BE2C (cell line): ENCODE measurements at places on chromosomes 4 and X.
A peak's percentile ranks its signal among the peaks of the same experiment; 100 is the strongest.

- DNase-seq: no peak
These were observed 142.8 kb upstream of the KLF8 start for GRCh38 chrX:56089376-56089775.

GRCh38 chr4:26060286-26060685 lies 146.3 kb downstream of the SMIM20 start:
- DNase-seq: no peak

DNA sequence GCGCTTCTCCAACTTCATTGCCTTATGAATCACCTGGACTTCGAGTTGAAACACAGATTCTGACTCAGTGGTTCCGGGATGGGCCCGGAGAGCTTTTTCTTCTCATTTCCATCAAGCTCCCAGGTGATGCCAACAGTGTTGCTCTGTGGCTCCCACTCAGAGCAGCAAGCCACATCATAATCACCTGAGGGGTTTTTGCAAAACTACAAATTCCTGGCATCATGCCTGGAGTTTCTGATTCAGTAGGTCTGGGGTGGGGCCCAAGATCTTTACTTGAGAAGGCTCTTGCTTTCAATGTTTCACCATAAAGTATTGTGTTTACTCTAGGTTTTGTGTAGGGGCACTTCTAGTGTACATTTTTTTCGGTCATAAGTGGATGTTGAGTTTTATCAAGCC lies 7.0 kb downstream of the MTM1 start:
- no peak for DNase-seq

DNA sequence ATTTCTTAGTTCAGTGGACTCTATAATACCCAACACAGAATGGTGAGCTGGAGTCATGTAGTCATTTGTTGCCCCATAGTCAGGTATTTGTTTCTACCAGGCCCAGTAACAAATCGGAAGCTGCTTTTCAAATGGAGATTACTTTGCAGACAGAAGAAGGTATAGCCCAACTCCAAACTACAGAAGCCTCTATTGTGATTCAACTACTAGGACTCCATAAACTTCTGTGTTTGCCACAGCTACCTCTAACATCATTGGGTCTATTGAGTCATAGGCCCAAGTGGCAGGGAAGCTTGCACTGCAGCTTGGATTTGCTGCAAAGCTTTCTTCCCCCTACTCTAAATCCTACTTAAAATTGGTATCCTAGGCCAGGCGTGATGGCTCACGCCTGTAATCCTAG lies 148.8 kb upstream of the STK26 start:
- DNase-seq: no peak

GRCh38 chr4:38193236-38193863 lies 233.2 kb downstream of the PTTG2 start:
- no peak for DNase-seq

GRCh38 chr4:187396106-187396505 lies 599.5 kb upstream of the ZFP42 start:
- no peak for DNase-seq

DNA sequence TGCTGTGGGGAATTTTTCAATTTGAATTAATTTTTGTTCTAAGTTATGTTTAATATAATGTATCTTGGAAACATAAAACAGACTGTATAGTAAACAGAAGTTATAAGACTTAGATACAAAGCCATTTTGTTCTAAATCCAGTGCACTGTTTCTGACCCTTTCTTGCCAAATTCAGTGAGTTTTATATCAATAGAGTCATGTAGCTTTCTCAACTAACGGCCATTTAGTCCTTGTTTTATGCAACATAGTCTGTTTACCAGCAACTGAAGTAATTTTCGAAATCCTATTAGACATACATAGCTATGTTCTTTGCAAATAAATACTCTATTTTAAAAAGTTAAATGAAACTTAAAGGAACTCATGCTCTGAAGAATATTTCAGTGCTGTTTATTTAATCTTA lies 242.8 kb downstream of the ADGRL3 start:
- no peak for DNase-seq

- no peak for DNase-seq
These were observed 90.4 kb downstream of the MOSPD2 start for GRCh38 chrX:14963447-14964236.

DNA sequence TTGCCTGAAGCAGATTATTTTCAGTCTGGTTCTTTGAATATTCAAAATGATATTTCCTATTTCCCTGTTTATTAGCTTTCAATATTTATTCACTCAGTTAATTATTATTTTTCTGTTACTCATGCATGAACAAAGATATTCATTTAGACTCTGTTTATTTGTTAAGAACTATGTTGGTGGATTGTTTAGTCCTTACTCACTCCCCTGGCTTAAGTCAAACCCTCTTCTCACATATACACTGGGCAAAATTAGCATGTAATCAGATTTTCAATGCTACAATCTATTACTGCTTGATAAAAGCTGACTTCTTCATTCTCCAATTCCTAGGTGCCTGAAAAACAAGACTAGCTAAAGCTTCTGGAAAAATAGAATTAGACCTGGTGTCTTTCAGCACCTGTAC lies 335.8 kb downstream of the FAT4 start:
- DNase-seq: no peak

- no peak for DNase-seq
These were observed 215.0 kb upstream of the GIMD1 start for GRCh38 chr4:106583567-106583966.

- DNase-seq: peak; percentile 52
These were observed at the start of gene TADA2B for GRCh38 chr4:7043284-7044136. TADA2B (plus strand) TSS chr4:7043372; CDS start chr4:7043580, 208 bp downstream.

DNA sequence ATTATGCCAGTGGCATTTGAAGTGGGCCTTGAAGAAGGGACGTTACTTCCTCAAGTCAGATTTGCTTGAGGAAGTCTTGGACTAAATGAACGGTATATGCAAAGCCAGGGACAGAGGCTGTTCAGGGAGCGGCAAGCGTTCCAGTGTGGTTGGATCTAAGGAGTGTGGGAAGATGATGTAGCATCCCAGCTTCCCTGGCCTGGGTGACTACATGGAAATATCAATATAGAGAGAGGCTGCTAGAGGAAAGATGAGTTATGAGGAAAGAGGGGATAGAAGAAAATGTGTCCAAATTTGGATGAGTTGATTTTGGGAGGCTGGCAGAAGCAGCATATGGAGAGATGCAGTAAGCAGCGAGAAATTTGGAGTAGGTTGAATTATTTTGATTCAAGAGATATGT lies 432.5 kb upstream of the TENM3 start:
- DNase-seq: no peak

GRCh38 chr4:15551740-15552446 lies 82.2 kb downstream of the CC2D2A start:
- DNase-seq: no peak

DNA sequence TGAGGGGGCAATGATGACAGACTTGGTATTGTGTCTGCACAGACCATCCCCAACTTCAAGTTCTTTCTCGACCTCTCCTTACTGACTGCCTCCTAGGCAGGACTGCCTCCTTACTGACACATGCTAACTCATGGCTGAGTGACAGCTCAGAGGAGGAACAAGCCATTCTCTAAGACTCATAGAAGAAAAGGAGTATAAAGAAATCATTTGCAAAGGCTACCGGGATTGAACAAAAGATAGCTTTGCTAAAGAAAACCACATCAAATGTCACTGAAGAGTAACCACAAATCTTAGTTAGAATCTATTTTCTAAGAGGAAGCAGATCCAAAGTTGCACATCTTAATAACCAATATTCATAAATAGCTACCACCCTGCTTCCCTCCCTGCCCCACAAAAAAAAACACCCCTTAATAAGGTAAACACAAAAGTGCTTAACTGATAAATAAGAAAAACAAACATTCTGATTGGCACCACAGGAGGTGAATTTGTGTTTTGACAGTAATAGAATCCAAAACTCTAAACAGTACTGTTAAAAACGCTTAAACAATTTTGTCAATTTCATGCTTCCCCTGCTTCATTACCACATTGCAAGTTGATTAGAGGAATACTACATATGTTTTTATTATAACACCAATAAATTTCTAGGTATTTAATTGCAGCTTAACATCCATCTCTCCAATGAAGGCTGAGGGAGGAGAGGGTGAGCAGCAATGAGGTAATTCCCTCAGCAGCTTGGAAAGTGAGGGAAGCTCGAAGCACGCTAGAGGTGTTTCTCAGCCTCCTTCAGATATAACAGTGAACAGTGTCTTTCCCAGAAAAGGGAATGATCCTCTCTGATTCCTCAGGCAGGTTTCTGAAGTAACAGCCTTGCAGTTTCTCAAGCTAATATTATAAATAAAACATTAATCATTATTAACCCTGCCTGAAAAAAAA lies 160.0 kb downstream of the HNRNPD start:
- DNase-seq: no peak

DNA sequence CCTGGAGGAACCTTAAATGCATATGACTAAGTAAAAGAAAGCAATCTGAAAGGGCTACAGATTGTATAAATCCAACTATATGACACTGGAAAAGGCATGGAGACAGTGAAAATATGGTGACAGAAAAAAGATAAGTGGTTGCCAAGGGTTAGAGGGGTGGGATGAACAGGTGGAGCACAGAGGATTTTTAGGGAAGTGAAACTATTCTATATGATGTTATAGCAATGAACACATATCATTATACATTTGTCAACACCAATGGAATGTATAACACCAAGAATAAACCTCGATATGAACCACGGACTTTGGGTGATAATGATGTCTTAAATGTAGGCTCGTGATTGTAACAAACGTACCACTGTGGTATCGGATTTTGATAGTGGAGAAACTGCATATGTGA lies 40.7 kb downstream of the NPY5R start:
- no peak for DNase-seq

DNA sequence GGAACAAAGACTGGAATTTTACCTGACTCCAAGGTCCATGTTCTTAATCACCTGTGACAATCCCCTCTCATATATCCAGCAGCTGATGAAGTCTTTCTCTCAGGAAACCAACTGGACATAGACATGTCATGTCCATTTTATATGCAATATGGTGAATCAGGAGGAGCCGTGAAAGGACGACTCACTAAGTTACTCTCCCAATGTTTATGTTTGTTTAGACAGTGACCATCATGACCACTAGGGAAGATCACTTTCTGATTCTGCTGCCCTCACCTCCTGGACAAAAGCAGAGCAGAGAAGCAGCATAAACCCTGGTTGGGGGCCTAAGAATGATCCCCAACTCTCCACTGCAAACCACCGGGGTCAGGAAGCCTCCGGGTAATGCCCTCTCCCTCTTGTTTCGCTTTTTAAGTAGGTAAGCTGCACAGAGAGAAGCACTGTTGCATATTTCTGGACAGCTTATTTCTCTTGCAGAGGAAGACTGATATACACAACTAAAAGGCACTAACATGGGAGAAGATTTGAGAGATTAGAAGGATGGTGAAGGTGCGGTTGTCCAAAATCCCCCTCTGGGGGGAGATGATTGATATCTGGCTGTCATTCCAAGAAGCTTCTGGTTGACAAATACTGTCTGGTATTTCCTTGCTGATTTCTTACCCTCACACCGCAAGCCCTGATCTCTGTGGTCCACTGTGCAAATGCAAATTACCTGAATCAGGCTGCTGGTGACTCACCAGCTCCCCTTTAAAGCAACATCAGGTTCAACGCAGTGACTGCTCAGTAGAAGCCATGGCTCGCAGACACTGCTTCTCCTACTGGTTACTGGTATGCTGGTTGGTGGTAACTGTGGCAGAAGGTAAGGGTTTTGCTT lies at the start of gene ODAPH:
Gene ODAPH, plus strand, starts transcription at position 773 of the 871 bp plus-strand sequence. Its CDS starts 17 bp downstream, at position 790.
- DNase-seq: no peak

DNA sequence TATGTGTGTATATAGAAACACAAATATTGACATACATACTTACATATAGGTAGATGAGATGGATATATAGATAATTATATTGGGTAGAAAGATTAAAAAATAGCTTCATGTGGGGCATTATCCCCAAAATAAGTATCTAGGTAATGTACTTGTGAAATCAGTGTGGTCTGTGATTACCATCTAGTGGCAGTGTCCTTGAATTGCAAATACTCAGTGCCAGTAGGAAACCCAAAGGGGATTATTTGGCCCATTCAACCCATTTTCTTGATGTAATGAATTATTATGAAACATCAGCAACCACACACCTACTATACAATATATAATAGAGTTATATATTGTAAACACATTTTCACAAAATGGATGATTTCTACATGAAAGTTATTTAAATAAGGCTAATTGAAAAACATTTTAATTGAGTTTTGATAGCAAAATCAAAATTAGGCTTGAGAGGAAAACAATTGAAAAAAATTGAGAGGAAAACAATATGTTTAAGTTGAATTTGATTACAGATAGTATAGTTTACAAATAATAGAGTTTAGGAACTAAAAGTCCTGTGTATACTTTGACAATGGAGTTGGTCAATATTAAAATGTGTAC lies 389.4 kb downstream of the GALNTL6 start:
- DNase-seq: peak; percentile 16

GRCh38 chr4:158814636-158815330 lies 46.0 kb downstream of the FNIP2 start:
- no peak for DNase-seq

DNA sequence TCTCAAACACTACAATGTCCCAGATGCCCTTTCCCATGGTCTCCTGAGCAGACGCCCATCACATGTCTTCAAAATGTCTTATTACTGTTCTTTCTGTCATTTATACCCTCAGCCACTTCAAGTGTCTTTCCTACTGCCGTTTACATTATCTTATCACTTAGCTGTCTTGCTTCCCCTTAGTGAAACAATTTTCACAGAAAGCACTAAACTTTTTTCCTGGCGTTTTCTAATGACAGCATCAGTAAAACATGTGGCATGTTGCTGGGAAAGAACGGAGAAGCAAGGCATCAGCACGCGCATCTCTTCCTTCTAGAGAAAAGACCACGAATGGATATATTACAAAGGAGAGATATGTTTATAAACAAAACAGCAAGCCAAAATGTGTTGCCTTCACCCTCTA lies 189.7 kb upstream of the SLIT2 start:
- no peak for DNase-seq

DNA sequence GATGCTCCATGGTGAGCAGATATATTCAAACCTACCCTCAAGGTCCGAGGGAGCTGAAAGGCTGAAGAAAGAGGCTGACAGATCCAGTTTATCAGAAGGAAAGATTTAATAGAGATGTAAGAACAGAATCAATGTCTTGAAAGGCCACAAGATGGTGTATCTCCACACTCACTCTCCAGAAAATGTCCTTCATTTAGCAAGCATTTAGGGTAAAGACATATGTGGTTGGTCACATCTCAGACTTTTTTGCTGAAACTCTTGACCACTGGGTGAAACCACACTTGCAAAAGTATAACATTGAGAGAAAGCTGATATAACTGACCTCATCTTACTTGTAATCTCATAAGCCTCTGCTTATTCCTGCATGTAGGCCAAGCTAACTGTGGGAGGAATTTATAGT lies 745.8 kb upstream of the GALNTL6 start:
- DNase-seq: no peak

- DNase-seq: peak; percentile 95
These were observed 777 bp upstream of the EOLA2 start for GRCh38 chrX:149938881-149939654.

- DNase-seq: no peak
These were observed 209.2 kb downstream of the TECRL start for GRCh38 chr4:64200001-64200555.

- DNase-seq: peak; percentile 46
These were observed 172.2 kb downstream of the PPARGC1A start for GRCh38 chr4:23717528-23718248.

- no peak for DNase-seq
These were observed 94.3 kb upstream of the GPM6A start for GRCh38 chr4:175906384-175906783.
